GM12864 (cell line): ENCODE measurements at places on chromosomes 16 and 17.

DNA sequence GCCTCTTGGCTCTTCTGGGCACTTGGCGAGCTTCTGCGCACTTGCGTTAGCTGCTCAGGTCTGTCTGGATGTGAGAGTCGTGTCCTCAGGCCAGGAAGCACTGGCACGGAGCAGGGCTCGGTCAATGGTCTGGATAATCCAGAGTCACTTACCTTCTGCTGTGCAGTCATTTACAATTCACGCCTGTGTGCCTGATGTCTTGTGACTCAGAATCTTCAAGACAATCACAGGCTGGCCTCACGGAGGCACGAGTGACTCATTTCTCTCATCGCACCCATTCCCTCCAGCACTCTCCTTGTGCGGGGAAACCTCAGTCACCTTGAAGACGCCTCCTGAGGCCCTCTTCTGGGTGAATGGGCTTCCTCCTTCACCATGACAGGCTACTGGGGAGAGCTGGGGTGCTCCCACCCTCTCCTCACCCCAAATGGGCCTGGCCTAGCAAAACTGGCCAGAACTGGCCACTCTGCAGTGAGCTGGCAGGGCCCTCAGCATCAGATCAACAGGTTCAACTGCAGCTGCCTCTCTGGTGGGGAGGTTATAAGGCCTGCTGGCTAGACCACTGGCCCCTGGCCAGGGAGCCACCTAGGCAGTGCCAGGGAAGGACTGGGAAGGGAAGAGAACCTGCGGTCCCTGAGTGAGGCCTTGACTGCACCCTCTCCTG is 1.9 kb upstream of the CAPN15 start:
- DNase-seq, result peak; percentile 57

DNA sequence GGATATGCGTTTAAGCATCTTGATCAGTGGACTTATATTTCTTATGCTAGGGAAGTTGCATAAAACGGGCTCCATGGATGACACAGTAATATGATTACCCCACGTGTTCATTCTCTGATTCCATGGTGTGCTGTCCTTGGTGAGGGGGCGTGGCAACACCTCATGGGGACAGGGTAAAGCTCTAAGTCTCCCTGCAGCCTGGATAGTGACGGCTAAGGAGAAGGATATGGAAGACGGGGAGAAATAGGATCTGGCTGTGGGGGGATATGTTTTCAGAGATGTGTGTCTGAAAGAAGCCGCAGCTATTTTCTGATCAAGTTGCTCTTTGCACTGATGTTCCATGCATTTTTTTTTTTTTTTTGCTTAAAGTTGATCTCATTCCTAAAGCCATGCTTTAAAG is 84.3 kb downstream of the MARCHF10 start:
- DNase-seq, result no peak

DNA sequence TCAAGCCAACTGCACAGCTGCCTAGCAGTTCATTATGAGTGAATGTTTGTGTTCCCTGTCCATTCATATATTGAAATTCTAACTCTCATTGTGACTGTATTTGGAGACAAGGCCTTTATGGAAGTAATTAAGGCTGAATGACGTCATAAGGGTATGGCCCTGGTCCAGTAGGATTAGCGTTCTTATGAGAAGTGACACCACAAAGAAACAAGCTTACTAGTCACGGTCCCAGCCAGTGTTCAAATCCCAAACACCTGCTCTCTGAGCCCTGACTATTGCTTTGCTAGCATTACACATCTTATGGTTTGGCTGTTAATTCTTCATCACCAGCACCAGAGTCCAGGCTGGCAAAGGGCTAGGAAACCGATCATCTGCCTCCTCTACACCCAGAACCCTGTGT is 2.2 kb downstream of the ZNF668 start:
- peak; percentile 10 for DNase-seq

- no peak for DNase-seq
These were observed 9.5 kb upstream of the GALK1 start for GRCh38 chr17:75774471-75774990.

GRCh38 chr16:55272744-55273143 is 51.3 kb upstream of the IRX6 start:
- no peak for DNase-seq

GRCh38 chr17:65037157-65037556 is 19.4 kb downstream of the GNA13 start:
- DNase-seq, result no peak

- DNase-seq, result no peak
These were observed 9.2 kb downstream of the HS3ST6 start for GRCh38 chr16:1908983-1909382.
